ENCODE measurements at places on chromosomes 6 and 20.
A peak's percentile ranks its signal among the peaks of the same experiment; 100 is the strongest.

- DNase-seq: peak; percentile 16
Observed at GRCh38 chr6:28597217-28597835, 71.6 kb downstream of the GPX5 start.

- no peak for DNase-seq
Observed at GRCh38 chr6:149153693-149154092, 163.8 kb upstream of the TAB2 start.

- no peak for DNase-seq
Observed at GRCh38 chr6:144665932-144666450, 380.9 kb downstream of the UTRN start.

DNA sequence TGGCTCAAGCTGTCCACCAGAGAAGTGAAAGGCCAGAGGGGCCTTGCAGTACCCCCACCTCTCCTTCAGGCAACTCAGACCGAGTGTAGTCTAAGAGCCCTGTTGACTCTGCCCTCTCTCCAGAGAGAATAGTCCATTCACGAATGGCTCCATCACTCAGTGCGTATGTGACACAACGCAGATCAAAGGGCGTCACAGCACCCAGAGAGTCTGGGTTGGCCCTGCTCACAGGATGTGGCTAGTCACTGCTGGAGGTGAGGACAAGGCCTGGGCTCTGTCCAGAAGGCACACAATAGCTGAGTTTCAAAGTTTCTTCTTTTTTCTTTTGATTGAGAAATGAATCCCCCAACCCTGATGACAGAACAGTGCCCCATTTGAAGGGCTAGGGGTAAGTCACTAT is 74.1 kb downstream of the TRMT11 start:
- DNase-seq: no peak

DNA sequence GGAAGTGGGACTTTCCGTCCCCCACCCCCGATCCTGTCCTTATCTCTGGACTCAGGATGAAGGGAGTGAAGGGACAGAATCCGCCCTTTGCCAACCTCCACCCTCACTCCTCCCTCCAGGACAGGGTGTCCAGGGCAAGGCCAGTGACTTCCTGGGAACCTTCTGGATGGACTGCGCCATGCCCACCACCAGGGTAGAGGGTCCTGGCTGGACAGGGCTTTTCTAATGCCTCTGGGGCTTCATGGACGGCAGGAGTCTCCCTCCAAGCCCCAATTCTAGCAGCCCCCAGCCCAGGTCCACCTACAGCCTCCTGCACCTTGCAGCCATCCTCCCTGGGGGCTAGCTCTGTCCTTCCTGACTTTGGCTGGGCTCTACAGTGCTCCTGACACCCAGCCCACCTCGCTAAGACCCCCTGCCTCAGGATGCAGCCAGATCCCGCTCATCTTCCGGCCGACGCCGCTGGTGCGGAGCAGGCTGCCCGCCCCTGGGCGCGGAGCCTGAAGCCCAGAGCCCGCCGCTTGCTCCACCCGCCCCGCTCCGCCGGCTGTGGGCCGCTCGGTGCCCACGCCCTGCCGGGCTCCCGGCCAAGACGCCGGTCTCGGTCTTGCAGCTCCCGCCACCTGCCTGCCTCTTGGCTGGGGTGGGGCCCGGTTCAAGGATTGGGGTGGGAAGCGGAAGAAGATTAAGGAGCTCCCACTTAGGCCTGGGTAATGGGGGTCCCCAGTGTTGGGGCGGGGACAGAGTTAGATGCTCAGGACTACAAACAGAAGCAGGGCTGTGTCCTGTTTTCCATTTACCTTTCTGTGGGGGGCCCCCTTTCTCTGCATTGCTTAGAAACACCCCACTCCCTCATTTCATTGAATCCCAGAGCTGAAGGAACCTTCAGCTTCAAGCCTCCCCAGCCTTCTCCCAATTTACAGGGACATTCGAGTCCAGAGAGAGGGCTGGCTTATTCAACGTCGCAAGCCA is 72.8 kb downstream of the MDGA1 start:
- no peak for DNase-seq

DNA sequence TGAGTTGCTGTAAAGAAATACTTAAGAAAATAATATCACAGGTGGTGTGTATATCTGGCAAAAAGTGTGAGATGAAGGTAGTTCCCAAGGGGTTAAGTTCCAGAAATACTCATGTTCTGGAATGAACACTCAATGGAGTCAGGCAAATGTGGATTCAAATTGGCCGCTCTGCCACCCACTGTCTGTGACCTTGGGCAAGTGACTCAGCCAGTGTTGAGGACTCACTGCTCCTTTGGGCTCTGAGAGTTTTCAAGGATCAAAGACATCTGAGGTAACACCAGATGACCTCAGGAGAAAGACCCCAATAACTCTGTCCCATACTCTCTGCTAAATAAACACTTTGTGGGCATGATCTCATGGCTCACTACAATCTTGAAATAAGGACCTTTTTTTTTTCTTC is 59.2 kb upstream of the EYA2 start:
- no peak for DNase-seq

DNA sequence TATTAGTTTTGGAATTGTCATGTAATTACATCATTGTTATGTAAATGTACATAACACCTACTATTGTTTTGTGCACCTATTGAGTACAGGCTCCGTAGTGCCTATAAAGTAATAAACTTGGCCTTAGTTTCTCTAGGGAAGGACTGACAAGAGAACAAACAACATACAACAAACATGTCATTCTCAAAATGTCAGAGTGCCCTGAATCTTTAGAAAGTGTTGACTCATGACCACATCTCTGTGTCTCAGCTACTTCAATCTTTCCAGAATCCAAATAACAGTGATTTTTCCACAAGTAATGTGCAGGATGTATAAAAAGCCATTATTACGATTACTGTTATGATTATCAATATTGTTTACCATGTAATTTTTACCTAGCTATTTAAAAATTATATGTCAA is 17.2 kb downstream of the LAMP5 start:
- no peak for DNase-seq

DNA sequence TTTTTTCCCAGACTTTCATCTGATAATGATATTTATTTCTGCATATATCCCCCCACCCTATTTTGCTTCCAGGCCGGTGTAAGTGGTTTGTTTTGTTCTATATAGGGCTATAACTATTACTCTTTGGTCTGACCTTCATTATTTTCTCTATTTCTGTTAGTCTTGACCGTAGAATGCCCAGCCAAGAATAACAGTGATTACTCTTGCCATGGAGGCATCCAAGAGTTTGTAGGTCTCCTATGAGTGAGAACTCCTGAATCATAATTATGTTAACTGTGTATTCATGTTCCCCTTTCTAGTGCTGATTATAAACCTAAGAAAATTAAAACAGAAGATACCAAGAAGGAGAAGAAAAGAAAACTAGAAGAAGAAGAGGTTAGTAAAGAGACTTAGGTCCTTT is 52.2 kb downstream of the TOP1 start:
- DNase-seq: no peak

- no peak for DNase-seq
Observed at GRCh38 chr6:159441704-159441981, 251.4 kb downstream of the SOD2 start.

DNA sequence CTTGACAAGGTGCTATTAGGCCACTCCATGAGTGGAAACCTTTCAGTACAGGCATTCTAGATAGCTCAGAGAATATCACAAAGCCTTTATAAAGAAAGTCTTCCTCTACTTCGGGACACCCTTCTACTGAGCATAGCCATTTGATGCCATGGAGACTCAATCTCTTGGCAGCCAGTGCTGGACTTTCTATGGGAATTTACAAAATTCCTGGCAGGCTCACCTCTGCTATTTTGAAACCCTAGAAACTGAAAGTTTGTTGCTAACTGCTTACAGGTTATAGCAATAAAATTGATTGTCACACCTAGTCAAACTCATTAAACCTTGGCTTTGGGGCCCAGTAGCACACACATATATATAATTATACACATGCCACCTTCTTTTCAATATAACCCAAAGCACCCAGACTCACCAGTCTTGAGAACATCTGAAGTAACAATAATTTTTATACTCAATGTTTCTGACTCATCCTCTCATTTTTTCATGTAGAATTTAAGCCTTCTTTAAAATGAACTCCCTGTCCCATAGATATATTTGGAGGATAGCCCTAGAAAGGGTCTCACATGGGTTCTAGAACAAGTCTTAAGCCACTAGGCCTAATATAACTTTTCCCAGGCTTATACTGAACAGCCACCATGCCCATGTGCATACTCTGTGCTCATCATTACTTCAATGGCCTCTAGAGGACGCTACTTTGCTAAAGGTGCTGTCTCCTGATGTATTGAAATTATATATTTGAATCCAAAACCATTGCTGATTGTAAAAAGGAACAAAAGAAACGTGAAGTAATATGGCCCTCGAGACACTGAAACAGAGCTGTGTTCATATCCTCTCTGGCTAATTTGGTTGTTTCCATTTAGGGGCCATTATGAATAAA is 368.1 kb upstream of the MARCKS start:
- peak; percentile 87 for DNase-seq

- no peak for DNase-seq
Observed at GRCh38 chr6:169473663-169474062, 220.0 kb upstream of the THBS2 start.

DNA sequence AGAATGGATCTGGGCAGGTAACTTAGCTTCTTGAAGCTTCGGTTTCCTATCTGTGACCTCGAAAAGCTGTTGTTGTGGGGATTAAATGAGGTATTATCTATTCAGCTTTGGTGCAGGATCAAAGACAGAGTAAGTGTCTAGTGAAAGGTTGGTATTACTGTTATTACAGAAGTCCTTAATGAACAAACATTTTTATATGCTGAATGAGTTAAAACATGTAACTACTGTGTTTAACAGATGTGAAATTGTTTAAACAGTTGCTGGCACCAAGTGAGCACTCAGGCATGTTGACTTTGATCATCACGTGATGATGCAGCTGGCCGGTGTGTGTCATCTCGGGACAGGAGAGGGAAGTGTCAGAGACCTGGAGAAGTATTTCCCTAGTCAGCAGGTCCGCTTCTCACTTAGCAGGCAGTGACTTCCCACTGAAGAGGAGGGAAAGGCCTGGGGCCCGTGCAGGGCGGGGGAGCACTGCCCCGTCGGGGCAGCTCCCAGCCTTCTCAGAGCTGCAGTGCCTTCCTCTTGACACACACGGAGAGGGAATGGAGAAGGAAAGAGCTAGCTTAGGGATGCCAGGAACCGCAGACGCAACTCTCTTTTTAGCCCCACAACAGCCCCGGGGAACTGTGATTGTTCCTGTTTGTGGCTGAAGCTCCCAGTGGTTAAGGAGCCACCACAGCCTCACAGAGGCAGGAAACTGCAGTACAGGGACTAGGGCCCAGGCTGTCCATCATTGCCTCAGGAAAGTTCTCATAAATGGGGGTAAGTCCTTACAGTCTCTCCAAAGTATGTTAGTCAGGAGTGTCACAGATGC is 18.0 kb downstream of the TUBB2A start:
- DNase-seq: peak; percentile 56

- no peak for DNase-seq
Observed at GRCh38 chr6:9455864-9456658, 958.8 kb downstream of the TFAP2A start.

DNA sequence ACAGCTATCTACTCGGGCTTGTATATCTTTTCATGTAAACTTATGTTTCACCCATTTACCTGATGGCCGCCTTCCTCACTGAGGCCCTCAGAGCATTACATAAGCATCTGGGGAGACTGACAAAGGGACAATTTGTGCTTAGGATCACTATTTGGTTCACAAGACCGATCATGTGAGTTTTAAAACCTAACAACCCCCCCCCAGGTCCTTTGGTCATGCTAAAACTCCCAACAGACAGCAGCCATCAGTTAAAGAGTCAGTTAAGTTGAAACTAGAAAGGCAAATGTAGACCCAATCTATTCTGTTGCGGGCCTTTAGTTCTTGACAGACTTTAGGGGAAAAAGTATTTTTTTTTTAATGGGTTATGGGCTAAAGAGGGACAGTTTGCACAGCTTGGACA is 205.0 kb upstream of the RNF24 start:
- DNase-seq: no peak

- DNase-seq: no peak
Observed at GRCh38 chr6:36389353-36389752, 1.9 kb upstream of the ETV7 start.

DNA sequence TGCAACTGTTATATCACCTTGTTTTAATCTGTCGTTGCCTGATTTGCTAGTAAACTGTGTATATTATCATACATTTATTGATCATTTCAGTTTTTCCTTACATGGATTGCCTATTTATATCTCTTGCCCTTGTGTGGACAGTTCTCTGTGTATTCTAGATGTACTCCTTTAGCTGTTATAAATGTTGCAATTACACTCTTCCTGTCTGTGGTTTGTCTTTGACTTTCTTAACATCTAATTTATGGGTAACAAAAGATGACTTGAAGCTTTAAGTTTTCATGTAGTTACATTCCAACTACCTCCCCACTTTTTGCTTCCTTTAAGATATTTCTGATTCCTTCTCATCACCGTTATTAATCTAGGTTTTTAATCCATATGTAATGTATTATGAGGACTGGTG is 22.6 kb downstream of the PLCB1 start:
- DNase-seq: no peak

GRCh38 chr6:149717588-149718458 is at the start of gene LATS1:
TSS of gene LATS1 (minus strand) at chr6:149718101. CDS start at chr6:149702126, 15,975 bp downstream.
- peak; percentile 20 for DNase-seq

GRCh38 chr6:109793792-109794191 is 102.7 kb downstream of the FIG4 start:
- DNase-seq: peak; percentile 42

- DNase-seq: no peak
Observed at GRCh38 chr6:168097621-168098430, 18.8 kb upstream of the FRMD1 start.

DNA sequence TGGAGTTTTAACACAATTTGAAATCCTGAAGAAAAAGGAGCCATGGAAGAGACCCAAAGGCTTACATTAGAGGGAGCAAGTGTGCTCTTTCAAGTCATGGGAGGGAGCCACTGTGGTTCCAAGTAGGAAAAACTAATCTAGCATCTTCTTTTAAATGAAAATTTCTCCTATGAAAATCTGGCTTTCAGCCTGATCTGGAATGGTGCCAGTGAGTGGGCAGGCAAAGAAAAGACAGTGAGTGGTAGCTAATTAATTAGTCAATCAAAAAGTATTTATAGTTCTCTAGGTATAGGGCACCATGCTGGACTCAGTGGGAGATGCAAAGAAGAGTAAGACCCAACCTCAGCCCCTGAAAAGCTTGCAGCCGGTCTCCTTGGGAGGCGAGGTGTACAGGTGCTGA is 21.9 kb downstream of the CAP2 start:
- DNase-seq: no peak

- no peak for DNase-seq
Observed at GRCh38 chr20:48684501-48685041, 143.2 kb downstream of the PREX1 start.

GRCh38 chr6:113888956-113889630 is 31.9 kb downstream of the MARCKS start:
- no peak for DNase-seq

DNA sequence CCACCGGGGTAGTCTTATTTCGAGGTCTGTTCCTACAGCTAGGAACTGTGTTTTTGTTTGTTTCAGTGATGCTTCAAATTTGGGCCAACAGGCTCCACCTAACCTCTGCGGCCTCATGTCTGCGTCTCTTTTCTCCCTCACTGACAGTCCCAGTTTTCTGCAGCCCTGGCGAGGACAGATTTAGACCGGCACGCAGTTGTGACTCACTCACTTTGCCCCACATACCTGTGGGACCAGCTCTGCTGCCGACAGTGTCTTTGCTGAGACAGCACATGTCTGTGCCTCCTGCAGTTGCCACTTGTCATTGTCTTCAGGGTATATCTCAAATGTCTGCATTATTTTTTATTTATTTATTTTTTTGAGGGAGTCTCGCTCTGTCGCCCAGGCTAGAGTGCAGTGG is 29.2 kb downstream of the OSBPL2 start:
- DNase-seq: no peak

GRCh38 chr6:131736003-131736596 is 25.3 kb upstream of the CTAGE9 start:
- DNase-seq: peak; percentile 6
